Stimulated activated CD4-positive, alpha-beta T cell treated with anti-CD3 and anti-CD28 coated beads, Interleukin-15, amount 100 ng/mL, for 1 hour (primary cell): ENCODE measurements at places on chromosomes 6 and 20.

GRCh38 chr6:132054525-132054924 is 103.4 kb upstream of the CCN2 start:
- DNase-seq, result no peak

DNA sequence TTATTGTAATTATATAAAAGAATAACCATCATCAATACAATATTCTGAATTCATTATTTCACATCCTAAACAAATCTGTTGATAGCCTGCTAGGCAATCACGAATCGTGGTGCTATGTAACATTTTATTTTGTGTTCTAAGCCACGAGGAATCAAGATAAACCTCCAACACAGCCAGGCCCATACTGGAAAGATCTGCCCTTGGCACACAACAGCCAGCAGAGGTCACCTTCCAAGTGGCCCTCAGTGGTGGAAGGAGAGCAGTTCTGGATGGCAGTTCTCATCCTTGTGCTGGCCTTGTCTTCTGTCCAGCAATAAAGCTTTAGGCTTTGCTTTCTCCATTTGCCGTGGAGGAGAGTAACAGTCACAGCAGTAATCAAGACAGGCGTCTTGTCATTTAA is 13.2 kb downstream of the ZNF831 start:
- no peak for DNase-seq

DNA sequence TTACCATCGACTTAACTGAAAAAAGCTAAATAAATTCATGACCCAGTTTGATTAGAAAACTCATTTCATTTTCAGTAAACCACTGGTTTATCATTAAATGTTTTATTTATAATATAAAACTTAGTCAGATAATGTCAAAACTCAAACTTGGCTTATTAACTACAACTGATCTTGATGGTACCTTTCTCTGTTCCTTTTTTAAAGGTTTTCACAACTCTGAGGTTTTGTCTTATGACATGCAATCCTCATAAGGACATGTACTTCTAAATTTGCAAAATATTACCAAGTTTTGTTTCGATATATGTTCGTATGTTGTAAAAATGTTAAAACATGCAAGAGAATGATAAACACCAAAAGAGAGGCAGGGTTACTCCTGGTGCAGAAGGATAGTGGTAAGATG is 82.5 kb upstream of the PDE10A start:
- DNase-seq, result no peak

- DNase-seq, result no peak
Observed at GRCh38 chr6:41937472-41937860, 4.1 kb downstream of the CCND3 start.

- no peak for DNase-seq
Observed at GRCh38 chr20:11375966-11376365, 541.7 kb upstream of the BTBD3 start.

DNA sequence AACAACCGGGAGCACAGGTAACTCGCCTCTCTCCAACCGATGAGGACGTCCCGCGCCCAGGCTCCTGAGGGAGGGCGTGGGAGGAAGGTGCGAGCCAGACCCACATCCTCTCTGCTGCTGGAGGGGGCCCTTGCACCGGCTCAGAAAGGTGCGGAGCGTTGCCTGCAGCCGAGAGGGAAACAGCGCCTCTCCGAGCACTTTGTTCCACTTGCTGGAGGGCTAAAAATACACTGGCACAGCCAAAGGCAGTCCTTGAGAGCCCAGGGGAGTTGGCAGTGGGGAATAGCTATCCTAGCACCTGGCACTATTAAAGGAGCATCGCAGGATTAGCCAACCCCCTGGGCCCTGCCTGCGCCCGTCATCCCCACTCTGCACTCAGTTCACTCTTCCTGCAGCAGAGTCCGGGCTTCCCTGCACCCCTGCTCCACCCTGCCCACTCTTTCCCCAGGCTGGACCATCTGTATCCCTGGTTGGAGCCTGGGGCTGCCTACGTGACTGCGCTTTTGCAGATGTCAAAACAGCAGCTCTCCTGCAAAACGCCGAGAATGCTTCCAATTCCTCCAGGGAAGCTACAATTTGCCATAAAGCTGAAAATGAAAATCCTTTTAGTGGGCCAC is 108.9 kb downstream of the SNX5 start:
- DNase-seq, result no peak

GRCh38 chr6:18664401-18664800 is 277.3 kb downstream of the RNF144B start:
- no peak for DNase-seq

- DNase-seq, result no peak
Observed at GRCh38 chr6:131013495-131013894, 49.5 kb downstream of the EPB41L2 start.

GRCh38 chr20:36924167-36925045 is 27.1 kb downstream of the SAMHD1 start:
- DNase-seq, result no peak

DNA sequence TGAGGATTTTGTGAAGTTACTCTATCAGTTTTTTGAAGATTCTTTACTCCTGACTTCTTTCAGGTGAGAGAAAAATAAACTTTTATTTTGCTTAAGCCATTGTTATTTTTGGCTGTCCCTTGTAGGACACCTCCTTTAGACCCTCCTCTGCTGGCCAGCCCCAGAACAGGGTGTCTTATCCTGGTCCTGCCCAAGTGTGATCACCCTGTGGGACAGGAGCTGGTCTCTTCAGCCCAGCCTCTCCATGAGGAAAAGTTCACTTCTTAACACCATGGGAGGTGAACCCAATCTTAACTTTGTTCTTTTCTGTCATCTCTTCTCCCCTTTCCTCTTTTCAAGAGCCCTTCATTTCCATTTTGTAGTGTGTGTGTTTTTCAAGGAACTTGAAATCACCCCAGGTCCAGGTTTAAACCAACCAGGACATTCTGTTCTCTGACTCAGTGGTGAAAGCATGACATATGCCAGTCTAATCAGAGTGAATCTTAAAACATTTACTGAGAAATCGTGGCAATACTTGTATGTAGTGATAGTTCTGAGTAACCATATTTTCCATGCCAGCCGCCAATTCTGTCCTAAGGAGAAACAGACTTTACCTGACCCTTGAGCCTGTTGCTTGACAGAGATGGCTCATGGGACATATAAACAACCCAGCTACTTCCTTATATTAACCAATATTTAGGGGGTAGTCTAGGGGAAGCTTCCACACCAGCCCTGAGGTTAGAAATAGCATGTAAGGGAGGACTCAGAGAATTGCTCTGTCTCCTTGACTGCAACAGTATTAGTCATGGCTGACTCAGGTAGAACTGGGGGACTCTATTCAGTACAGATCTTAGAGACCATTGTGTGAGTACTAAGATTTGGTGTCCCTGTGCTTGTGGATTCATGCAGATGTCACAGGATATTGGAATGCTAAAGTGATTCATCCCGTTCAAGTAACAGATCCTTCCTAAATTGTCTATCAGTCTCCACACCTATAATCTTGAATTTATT is 48.8 kb downstream of the FLRT3 start:
- no peak for DNase-seq

GRCh38 chr6:144140867-144141266 is 9.4 kb upstream of the STX11 start:
- no peak for DNase-seq

DNA sequence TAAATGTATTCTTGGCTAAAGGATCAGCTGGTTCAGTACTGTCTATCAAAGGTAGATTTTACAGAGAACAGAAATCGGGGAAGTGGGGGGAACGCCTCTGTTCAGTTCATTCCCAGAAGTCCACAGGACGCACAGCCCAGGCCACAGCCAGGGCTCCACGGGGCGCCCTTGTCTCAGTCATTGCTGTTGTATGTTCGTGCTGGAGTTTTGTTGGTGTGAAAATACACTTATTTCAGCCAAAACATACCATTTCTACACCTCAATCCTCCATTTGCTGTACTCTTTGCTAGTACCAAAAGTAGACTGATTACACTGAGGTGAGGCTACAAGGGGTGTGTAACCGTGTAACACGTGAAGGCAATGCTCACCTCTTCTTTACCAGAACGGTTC is 29.9 kb downstream of the TXNDC5 start:
- DNase-seq, result no peak

- DNase-seq, result no peak
Observed at GRCh38 chr6:132764370-132764769, 6.7 kb upstream of the VNN2 start.

GRCh38 chr6:75437421-75437891 is 56.1 kb downstream of the FILIP1 start:
- DNase-seq, result no peak

DNA sequence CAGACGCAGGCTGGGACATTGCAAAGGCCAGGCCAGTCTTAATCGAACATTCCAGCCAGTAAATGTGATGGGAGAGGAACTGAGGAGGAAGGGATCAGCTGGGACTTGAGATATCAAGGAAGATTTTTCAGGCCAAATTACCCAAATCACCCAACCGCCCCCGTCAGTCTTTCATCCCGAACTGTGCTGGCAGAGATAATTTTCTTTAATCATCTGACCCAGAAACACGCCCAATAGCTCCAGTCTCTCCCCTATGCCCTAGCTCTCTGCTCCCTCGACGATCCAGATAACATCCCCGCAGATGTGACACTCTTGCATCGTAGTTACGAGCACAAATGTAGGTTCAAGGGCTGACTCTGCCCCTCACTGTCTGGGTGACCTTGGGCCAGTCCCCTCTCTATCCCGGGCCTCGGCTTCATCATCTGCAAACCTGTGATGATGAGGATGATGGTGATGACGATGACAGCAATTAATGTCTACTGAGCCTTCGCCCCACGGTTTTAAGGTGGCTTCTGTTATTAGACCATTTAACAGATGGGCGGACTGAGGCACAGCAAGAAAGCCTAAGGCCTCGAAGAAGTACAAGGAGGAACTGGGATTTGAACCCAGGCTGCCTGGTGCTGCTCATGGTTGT is 118.6 kb downstream of the PREX1 start:
- DNase-seq, result no peak
